ENCODE measurements at places on chromosomes 16 and 17.

GRCh38 chr17:1975573-1975972, 49.6 kb downstream of the RTN4RL1 start:
- no peak for DNase-seq

DNA sequence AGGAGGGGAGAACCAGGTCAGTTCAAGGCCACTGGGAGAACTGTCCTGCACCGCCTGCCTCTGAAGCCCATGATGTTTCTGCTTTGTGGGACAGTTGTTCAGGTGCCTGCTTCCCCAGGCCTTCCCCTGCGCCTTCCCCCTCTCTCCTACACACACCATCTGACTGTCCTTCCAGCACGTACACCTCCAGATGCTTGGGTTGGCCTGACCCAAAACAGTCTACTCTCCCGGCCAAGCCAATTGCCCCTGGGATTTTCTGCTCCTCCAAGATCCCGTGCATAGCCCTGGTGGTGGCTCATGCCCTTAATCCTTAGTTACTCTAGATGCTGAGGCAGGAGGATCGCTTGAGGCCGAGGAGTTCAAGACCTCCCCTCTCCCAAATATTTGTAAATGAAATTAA, 684 bp upstream of the RSAD1 start:
- no peak for DNase-seq

DNA sequence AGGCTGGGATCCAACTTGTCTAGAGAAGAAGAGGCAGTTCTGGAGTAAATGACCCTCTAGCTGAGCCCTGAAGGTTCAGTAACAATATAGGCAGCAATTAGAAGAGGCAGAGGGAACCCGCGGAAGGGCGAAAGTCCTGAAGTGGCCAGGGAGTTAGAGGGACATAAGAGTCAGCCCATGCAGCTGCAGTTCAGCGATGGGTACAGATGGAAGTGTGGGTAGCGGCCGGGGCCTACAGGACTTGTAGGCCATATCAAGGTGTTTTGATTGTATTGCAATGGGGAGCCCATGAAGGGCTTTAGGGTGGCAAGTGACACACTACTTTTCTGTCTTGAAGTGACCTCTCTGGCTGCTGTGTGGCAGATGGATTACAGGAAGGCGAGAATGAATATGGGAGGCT, 3.0 kb downstream of the ELAC2 start:
- no peak for DNase-seq

- no peak for DNase-seq
Observed at GRCh38 chr16:50523710-50524109, 24.5 kb upstream of the NKD1 start.

DNA sequence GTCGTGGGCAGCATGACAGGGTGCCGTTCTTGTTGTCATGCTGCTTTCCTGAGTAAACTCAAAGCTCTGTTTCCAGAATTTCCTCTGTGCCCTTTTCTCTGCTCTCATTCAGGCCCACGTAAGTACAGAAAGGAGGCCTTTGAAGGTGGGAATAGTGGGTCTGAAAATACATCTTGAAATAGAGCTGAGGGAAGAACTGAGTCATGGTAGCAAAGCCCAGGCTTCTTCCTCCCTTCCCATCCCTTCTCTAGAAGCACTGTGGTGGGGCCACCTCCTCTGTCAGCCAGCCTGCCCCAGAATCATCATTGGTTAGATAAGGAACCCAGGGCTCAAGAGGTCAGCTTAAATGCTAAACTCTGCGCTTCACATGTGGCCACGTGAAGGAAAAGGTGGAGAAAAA, 9.4 kb downstream of the CTRL start:
- DNase-seq, result no peak

DNA sequence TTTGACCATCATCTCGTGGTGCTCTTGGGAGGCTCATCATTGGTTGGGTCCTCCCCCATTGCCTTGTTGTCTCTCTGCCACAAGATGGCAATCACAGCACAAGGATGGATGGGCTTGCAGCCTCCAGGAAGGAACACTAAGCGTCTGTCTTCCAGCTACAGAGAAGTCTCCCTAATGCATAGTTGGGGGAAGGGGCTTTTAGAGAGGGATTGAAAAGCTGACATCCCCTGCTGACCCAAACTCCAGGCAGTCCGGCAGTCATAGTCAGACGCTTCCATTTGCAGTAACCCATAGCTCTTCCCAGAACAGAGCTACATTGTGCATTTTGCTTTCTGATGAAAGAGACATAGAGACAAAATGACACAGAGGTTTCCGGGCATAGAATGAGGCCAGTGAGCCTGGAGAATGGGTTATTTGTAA, 111.4 kb downstream of the UTP18 start:
- DNase-seq, result no peak

DNA sequence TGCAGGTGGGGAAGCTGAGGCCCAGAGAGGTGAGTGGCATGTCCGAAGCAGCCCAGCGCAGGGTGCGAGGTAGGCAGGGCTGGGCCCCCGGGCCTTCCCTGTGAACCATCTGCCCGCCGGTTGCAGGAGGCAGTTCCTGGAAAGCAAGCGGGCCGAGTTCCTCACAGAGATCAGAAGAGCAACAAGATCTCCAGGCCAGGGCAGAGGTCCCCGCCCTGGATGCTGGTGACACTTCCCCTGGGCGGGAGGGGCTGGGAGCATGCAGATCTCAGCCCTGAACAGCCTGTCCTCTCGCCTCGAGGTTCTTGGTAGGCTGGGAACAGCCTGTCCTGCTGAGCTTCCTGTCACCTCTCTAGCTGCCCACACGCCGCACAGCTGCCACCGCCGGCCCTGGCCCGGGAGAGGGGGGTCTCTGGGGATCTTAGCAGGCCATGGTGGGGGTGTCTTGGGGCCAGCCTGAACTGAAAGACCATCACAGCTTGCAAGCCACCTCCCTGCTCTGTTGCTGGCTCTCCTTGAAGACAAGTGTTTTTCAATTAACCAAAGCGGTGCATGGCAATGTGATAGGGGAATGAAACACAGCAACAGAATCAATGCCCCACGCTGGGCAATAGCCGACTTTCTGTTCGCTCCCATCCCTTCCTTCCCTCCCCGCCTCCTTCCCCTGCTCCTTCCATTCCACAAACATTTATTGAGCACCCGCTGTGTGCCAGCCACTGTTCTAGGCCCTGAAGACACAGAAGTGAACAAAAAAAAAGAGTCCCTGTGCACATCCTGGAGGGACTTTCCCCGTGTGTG, 31.7 kb downstream of the SOCS1 start:
- no peak for DNase-seq

GRCh38 chr17:71304498-71305158, 816.2 kb upstream of the SOX9 start:
- DNase-seq, result no peak

DNA sequence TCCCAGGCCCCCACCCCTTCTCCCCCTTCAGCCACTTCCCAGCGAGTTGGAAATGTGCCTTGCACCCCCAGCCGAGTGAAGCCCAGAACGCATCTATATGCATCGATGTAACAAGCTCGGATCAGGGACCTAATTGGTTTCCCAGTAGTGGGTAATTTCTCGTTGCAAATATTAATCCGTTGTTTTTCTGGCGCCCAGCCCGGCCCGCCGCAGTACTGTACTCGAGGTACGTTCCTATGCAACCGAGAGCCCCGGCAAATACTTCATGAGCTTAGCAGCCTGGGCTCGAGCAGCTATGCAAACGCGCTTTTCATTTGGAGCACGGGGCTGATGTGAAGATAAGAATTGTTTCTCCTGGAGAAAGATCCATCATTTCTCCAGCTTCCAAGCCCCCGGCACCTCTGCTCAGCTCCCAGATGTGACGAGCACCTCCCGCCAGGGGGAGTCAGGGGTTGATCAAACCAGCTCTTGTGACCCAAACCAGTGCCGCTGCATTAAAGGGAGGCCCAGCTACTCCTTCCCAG, 229.8 kb downstream of the KATNIP start:
- DNase-seq, result no peak

DNA sequence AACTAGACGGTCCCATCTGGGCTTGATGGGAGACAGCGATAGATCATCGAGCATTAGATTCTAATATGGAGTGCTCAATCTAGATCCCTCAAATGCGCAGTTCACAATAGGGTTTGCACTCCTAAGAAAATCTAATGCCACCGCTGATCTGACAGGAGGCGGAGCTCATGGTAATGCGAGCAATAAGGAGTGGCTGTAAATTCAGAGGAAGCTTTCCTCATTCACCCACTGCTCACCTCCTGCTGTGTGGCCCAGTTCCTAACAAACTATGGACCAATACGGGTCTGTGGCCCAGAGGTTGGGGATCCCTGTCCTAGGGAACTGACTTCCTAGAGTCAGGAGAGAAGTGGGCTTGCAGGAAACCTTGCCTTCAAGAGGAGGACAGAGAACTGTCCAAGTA, 25.2 kb upstream of the AMZ2 start:
- no peak for DNase-seq

- no peak for DNase-seq
Observed at GRCh38 chr17:50447870-50448595, 20.6 kb downstream of the CHAD start.

- no peak for DNase-seq
Observed at GRCh38 chr16:76574651-76575050, 297.4 kb downstream of the CNTNAP4 start.

DNA sequence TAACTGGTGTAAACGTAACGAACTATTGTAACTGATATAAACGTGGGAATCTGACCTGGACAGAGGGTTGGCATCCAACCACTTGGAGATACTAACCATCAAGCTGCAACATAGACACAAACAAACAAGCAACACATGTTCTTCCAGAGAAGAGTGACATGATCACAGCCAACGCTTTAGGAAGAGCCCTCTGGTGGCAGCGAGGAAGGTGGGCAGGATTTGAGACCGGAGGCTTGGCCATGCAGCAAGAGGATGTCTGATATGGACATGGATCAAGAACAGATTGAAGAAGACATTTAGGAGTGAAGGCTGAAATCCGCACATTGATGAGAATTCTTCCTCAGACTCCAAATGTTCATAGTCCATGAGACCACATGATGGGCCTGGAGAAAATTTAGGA, 40.3 kb upstream of the TNRC6A start:
- DNase-seq, result no peak

GRCh38 chr16:65515193-65515592, 393.3 kb upstream of the CDH11 start:
- no peak for DNase-seq

GRCh38 chr16:29665294-29666077, 2.4 kb downstream of the SPN start:
- peak; percentile 24 for DNase-seq

DNA sequence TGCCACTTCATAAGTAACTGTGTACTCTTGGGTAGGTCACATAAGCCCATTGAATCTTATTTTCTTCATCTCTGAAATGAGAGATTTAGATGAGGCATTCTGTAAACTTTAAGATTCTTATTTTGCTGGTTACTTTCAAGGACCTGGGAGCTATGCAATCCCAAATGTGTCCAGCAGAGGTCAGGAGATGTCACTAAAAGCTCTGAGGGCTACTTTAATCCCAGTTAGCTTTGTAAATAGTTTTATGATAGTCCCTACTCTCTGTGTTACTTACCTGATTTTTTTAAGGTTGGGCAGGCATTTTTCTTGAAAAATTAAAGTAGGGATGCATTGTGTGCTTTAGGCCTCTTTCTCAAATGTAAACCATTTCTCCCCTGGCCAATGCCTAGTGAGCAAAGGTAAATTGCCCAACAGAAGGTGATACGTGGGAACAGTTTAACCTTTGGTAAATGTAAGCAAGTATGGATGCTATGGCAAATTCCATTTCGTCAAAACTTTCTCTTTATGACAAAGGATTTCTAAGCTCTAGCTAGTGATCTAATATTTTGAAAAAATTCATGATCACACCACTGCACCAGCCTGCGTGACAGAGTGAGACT, 57.1 kb upstream of the WSB1 start:
- DNase-seq, result peak; percentile 83

- no peak for DNase-seq
Observed at GRCh38 chr17:71276079-71276478, 844.7 kb upstream of the SOX9 start.

GRCh38 chr16:27273670-27274423, 5.3 kb upstream of the NSMCE1 start:
- DNase-seq, result no peak

- no peak for DNase-seq
Observed at GRCh38 chr16:47004652-47005051, 31.2 kb upstream of the DNAJA2 start.

DNA sequence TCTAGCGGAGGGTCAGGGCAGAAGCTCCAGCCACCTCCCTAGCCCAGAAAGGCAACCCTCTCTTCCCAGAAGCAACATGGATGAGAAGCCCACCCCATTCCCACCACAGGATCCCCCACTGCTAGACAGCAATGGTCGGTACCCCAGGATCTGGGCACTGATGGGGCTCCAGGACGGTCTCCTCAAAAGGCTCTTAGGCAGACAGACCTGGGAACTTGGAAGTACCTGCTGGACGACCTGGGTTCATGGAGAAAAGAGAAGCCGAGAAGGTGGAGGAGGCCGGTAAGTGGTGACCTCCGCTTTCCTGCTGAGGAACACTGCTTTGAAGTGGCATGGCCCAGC, 96.6 kb downstream of the TBC1D16 start:
- DNase-seq, result no peak

Data from hematopoietic multipotent progenitor cell treated with erythropoietin and hydrocortisone succinate and interleukin-3 and kit ligand, for 17 days (in vitro differentiated cells).